ENCODE measurements at places on chromosomes 3 and 15.

GRCh38 chr15:66622591-66623022, 56.8 kb upstream of the LCTL start:
- DNase-seq = no peak

GRCh38 chr3:188215129-188215528, 61.2 kb downstream of the LPP start:
- no peak for DNase-seq

DNA sequence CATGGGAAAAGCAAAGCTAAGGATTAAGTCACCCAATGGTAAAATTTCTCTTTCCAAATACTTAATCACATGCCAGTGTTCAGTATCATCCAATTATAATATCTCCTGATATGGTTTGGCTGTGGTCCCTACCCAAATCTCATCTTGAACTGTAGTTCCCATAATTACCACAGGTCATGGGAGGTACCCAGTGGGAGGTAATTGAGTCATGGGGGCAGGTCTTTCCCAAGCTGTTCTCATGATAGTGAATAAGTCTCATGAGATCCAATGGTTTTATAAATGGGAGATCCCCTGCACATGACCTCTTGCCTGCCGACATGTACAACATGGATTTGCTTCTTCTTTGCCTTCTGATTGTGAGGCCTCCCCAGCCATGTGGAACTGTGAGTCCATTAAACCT, 26.1 kb upstream of the NMB start:
- no peak for DNase-seq

- no peak for DNase-seq
These were observed 60.5 kb upstream of the ARRDC4 start for GRCh38 chr15:97899981-97900380.

DNA sequence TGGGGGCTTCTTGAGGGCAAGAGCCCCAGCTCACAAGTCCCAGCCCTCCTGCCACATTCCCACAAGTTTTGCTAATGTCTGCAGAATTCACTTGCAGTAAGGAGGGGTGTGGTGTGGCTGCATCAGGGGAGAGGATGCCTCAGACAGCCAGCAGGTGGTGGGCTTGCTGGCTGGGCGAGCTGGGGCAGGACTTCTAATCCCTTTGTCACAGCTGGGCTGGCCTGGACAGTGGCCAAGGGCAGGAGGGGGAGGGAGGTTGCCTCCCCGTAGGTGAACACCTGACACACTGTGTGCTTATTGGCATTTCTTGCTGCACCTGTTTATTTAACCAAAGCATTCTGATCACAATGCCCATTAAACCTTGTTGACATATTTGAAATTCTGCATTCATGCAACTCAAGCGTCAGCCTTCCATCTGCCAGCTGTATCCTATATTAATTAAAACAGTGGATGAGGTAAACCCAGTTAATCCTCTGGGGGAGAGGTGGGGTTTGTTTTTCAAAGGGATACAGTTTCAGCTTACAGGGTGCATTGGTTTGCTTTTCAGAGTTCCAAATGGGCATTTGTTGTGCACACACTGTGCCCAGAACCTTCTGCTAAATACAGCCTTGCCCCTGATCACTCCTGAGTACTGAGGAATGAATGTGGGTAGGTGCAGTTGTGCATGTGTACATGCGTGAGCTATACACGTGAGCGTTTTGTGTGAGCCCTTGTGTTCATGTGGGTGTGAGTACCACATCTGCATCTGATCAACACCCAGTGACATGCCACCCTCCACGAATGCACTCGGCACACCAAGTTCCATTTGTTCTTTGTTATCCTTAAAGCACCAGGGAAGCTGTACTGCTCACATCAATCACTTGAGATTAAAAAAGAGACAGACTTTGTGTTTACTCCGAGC, 268.7 kb downstream of the XXYLT1 start:
- peak; percentile 13 for DNase-seq

DNA sequence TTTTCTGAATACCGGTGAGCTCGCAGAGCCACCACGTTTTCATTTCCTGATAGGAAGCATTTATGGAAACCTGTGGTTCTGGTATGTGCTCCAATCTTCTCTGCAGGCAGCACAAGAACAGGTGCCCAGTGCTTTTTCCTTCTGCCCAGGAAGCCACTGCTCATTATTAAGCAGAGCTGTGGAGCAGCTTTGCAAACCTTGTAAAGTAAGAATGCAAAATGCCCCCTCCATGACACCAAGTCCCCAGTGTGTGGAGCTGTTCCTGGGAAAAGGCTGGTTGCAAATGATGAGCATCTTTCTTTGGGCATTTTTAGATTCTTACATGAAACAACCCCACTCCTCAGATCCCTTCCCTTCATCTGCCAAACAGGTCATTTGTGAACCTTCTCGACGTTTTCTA, 65.7 kb upstream of the MRPL3 start:
- DNase-seq = no peak

GRCh38 chr15:88794001-88794400, 9.2 kb upstream of the ACAN start:
- DNase-seq = no peak

DNA sequence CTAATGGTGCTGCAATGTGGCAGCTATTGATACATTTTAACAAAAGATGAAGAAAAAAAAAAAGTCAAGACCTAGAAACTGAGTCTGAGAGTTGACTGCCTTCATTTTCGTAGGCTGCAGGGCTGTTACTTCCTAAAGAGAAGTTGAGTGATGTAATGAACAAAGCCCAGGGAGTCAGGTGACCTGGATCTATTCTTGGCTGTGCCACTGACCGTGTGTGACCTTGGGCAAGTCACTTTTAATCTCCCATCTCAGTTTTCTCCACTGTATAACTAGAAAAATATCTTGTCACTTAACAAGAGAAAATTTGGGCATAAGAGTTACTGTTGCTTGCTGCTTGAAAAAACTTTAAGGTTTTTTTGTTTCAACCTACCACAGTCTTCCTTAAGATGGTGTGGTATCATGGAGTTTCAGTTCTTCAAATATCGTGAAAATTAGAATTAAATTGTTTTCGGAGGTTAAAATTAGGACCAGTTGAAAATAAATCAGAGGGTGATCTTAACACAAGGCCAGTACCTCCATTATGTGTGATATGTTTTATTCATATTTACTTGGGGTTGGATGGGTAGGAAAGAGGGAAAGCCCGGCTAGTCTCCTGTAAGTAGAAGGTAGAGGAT, 5.8 kb downstream of the FMN1 start:
- DNase-seq = no peak

DNA sequence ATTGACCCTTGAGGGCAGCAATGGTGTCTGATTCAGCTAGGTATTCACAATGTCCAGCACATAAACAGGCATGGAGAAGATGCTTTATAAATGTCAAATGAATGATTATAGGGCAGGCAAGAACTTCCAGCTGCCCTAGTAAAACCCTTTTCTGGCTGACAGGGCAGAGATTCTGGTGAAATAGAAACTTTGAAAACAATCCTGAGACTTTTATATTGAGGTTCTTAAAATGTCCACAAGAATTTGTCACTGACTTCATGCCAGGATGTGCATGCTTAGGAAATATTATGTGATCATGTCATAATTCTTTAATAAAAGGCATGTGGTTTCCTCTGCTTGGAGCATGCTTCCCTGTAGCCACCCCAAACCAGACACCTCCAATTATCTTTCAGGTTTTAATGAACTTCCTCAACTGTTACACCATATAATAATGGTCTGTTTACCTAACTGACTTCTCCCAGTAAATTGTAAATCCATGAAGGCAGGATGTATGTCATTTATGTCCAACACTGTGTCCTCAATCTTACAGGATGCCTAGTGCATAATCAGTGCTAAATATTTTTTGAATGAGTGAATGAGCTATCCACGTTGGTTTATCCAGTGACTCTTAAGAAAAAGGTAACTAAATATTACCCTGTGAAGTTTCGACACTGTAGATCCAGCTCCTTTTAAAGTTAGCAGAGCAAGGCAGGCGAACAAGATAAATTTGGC, 43.4 kb upstream of the CLRN1 start:
- DNase-seq = no peak

- DNase-seq = no peak
These were observed 234.9 kb downstream of the CACNA2D3 start for GRCh38 chr3:54357301-54357700.

DNA sequence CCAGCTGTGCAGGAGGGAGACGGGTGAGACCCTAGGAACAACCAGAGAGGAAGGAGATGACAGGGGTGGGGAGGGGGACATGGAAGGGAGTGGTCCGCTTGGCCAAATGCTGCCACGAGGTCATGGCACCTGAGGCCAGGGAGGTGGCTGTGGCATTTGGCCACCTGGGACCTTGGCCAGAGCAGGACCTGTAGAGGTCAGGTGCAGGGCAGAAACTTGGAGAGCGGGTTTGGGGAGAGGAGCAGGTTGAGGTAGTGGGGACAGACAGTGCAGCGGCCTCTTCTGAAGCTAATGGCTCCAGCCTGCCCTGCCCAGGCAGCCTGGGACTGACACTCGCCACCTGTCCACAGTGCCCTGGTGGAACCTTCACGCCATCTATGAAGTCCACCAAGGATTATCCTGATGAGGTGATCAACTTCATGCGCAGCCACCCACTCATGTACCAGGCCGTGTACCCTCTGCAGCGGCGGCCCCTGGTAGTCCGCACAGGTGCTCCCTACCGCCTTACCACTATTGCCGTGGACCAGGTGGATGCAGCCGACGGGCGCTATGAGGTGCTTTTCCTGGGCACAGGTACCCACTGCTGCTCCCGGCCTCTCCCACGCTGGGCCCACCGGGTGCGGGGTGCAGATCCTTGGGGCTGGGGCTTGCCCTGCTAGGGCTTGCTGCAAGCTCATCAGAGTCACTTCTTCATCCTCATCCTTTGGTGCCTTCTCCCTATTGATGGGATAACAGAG, 7.0 kb upstream of the GNAT1 start:
- no peak for DNase-seq

DNA sequence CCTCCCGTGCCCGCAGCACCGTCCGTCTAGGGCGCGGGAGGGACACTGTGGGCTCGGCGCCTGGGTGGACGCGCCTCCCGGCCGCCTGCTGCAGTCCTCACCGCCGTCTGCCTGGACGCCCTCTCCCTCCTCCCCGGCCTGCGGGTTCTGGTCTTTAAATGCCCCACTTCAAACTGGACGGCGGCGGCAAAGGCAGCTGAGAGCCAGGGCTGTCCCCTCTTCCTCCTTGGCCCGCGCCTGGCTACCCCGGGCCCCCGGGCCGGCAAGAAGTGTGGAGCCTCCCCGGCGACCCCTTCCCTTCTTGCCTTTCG, 426 bp downstream of the CBLB start:
- DNase-seq = no peak

DNA sequence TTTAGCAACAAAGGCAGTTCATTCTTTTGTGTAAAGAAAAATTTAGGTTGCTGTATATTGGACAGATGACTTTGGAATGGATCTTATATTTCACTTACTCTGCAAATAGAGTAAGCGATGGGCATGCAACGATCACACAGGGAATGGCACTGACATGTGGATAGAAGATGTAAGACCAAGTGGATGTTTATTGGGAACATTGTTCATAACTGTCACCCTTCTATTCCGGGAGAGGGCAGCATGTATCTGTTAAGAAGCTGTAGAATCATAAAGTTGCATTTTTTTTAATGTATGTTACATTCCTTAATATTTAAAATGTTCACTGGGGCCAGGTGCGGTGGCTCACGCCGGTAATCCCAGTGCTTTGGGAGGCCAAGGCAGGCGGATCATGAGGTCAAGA, 41.2 kb downstream of the HPS3 start:
- DNase-seq = no peak

DNA sequence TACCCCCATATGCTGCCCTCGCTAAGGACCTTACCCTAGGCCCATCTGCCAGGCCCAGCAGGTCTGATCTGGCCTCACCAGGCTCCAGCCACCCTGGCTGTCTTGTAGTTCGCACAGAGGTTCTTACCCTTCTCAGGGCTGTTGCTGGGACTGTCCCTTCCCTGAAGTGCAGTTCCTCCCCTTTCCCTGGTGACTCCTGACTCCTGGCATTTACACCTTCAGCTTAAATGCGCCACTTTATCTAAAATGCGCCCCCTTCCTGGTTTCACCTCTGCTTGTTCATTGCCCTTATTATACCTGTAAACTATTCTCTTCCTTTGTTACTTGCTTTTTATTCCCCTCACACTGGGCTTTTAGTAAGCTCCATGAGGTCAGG, 835 bp upstream of the TTLL3 start:
- no peak for DNase-seq

DNA sequence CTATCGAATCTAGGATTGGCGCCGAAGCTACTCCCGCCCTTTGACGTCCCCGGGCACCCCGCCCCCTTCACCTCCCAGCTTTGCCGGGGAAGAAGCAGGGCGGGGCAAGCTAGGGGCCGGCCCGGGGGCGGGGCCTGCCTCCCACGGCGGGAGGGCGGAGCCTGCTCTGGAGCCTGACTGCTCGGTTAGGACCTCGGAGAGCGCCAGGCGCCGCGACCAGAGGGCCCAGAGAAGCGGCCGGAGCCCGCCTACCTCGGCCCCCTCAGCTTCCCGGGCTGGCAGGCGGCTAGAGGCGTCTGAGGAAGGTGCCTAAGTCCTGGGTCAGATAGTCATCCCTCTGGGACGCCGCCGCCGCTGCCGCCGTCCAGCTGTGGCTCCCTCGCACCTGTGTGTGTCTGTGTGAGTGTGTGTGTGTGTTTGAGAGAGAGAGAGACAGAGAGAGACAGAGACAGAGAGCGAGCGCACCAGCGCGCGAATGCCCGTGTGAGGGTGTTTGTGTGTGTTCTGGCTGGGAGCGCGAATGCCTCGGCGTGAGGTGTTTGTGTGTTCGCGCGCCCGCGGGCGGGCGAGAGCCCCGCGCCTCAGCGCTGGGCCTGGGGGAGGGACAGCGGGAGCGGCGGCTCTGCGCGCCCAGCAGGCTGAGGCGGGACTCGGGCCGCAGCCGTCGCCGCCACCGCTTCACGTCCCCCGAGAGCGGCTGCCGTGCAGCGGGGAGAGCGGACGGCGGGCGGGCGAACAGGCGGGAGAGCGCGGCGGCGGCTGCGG, at the start of gene STXBP5L:
TSS of gene STXBP5L (plus strand) at position 176 of the 765 bp plus-strand sequence. CDS start 1,374 bp downstream, outside the sequence.
- peak; percentile 75 for DNase-seq

DNA sequence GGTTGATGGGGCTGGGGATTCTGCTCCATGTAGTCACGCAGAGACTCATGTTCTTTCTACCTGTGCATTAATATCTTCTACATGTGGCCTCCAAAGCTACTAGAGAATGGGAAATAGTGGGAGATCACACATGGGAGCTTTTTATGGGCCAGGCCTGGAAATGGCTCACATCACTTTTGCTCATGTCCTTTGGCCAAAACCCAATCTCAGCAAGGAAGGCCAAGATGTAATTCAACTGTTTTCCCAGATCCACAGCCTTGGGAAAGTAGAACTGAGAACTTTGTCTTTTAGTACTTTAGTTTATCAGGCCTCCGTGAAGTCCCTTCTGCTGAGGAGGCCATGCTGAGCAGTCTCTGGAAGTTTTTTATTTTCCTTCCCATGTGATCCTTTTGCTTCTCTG, 73.2 kb upstream of the SLC4A7 start:
- DNase-seq = no peak

GRCh38 chr15:20106026-20106425, 435.6 kb downstream of the GOLGA6L6 start:
- no peak for DNase-seq

DNA sequence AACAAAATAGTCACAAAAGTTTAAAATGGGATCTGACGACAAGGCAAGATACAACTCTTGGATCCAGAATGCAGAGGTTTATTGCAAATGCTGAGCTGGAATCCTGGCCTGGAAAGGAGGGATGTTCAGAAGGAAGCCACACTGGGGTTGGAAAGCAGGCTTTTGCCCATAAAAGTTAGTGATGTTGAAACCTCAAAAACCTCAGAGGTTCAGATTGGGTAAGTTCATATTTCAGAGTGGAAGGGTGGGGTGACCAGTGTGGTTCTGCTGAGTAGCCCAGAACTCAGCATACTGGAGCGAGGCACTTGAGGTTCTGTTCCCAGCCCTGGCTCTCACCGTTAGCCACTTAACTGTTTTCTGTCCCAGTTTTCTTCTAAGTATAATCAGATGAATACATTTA, 114.0 kb upstream of the OSTN start:
- no peak for DNase-seq

All from NCI-H2227 treated with DMSO at 0.1 percent for 48 hours (cell line).